Natural killer cell (primary cell): ENCODE measurements at places on chromosomes 16 and 17.
A peak's percentile ranks its signal among the peaks of the same experiment; 100 is the strongest.

GRCh38 chr17:8870406-8871040 is 3.0 kb upstream of the PIK3R6 start:
- DNase-seq: no peak

DNA sequence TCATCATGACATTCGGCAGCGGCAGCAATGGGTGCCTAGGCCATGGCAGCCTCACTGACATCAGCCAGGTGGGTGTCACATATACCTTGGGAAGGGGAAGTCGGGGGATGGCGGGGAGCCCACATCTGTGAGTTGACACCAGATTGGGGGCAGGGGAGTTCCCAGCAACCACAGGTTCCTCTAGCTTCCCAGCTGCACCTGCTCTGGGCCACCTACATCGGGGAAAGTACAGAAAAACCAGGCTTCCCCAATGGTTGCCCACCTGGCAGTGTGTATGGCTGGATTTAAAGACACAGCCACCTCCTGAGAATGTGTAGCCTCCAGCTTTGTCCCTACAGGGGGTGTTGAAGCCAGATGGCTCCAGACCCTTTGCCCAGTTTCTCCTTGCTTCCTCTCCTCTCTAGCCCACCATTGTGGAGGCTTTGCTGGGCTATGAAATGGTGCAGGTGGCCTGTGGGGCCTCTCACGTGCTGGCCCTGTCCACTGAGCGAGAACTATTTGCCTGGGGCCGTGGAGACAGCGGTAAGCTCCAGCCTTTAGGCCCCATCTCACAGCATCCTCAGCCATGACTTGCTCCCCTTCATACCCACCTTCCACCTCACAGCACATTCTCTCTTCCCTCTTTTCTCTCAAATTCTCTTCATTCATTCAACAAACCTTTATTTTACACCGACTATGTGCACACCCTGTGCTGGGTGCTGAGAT is 5.0 kb upstream of the TRAF4 start:
- no peak for DNase-seq

DNA sequence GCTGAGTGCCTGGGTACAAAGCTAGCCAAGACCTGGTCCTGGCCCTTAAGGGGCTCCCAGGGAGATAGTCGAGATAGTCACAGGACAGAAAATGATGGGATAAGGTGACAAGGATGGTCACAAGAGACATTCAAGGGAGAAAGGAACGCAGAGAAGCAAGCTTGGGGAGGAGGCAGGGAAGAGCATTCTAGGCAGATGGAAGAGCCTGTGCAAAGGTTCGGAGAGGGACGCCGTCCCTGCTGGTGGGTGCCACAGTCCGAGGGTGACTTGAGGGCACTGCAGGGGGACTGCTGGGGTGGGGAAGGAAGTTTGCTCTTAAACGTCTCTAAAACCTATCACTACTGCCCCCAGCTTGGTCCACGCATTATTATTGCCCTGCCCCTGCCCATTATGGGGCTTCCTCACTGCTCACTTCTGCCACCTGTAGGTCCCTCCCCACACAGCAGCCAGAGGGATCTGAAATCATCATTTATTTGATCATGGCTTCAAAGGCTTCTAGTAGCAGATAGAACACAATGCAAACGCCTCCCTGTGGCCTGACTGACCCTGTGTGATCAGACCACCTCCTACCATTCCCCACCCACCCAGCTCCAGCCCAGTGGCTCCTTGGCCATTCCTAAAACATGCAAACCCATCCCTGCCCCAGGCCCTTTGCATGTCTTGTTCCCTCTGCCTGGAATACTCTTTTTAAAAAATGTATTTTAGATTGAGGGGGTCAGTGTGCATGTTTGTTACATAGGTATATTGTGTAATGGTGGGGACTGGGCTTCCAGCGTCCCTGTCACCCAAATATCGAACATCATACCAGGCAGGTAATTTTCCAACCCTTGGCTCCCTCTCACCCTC is 60.3 kb downstream of the RMI2 start:
- no peak for DNase-seq

GRCh38 chr17:4944554-4945175 is 3.7 kb downstream of the PFN1 start:
- DNase-seq: peak; percentile 45

DNA sequence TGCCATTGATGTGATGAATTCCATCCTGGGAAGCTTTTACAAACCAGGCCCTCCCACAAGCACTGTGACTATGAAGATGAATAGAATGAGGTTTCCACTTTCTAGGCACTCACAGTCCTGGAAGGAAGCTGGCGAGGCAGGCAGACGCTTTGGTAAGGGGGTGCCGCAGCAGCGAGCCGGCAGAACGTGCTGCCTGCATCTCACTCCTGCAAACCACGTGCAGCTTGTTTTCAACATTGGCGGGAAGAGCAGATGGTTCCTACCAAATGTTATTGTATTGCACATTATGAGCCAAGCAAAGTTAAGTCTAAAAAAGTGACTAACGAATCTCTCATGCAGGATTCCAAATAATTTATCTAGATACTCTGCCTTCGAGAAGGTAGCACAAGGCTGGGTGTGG is 3.7 kb upstream of the DNAI2 start:
- DNase-seq: no peak

DNA sequence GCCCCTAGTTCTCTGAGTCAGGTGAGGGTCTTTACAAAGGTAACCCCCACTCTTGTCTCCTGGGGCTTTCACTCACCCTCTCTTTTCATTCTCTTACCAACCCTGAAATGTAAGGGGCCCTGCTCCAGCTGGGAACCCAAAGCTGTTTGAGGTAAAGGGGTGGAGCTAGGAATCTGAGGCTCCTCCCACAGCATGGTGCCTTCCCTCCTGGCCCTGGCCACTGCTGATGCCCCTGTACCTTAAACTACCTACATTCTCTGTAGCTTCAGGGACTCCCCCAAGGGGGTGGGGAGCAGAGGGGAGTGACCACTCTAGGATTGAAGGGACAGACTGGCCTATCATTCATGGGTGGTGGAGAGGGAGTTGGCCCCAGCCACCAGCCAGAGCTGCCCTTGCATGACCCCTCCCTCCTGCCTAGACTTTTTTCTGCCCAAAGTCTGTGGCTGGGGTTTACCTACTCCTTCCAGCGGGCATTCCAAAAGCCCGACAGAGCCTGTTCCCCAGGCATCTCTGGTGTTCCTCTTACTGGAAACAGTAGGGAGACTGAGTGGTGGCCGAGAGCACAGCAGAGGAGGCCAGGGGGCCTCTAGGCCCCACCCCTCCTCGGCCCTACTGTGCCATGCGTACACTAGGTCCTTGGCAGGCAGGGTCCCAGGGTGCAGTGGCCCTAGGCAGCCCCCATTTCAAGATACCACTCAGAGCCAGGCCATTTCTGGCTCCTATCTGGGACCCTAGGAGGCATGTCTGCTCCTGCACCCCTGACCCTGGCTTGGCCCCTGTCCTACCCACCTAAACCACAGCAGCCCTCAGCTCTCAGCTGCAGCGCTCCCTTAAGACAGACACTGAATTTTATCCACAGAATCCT is 9.5 kb downstream of the DOK4 start:
- no peak for DNase-seq

- no peak for DNase-seq
Observed at GRCh38 chr16:76940251-76940650, 250.7 kb upstream of the MON1B start.

- no peak for DNase-seq
Observed at GRCh38 chr17:79651266-79651665, 40.4 kb upstream of the RBFOX3 start.

GRCh38 chr16:85246473-85246872 is 134.2 kb upstream of the CIBAR2 start:
- no peak for DNase-seq

- DNase-seq: no peak
Observed at GRCh38 chr16:29898804-29899515, 390 bp downstream of the SEZ6L2 start.

DNA sequence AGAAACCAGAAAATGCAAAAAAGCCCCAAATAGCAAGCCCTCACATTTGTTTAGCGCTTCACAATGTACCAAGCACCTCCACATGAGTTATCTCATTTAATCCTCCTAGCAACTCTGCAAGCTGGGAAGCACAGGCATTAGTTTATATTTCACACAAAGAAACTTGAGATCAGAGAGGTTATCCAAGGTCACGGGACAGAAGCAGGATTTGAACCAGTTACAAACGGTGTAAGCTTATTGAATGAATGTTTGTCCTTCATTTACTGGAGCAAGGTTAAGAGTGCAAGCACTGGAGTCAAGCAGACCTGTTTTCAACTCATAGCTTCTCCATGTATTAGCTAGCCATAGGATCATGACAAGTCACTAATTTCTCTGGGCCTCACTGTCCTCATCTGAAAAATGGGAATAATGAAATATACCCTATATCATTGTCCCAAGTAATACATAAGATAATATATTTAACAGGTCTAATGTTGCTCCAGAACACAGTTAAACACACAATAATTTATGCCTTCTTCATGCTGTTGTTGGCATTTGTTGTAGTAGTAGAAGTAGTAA is 6.1 kb upstream of the HLF start:
- DNase-seq: no peak

GRCh38 chr17:17685775-17686291 is 4.6 kb downstream of the RAI1 start:
- DNase-seq: no peak

- DNase-seq: no peak
Observed at GRCh38 chr16:52603015-52603414, 56.1 kb upstream of the TOX3 start.
